ENCODE measurements at places on chromosomes 5 and 9.

DNA sequence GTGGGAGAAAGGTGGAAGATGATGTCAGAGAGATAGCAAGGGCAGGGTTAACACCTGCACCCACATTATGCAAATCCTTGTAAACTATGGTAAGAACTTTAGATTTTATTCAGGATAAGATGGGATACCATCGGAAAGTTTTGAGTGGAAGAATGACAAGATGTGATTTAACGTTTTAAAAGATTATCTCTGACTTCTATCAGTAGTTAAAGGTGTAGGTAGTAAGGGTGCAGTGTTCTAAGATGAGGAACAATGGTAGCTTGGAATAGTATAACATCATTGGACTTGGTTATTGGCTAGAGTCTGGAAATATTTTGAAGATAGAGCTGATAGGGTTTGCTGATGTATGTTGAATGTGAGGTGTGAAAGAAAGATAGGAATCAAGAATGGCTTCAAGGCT is 211.3 kb downstream of the CCDC171 start:
- DNase-seq = no peak

DNA sequence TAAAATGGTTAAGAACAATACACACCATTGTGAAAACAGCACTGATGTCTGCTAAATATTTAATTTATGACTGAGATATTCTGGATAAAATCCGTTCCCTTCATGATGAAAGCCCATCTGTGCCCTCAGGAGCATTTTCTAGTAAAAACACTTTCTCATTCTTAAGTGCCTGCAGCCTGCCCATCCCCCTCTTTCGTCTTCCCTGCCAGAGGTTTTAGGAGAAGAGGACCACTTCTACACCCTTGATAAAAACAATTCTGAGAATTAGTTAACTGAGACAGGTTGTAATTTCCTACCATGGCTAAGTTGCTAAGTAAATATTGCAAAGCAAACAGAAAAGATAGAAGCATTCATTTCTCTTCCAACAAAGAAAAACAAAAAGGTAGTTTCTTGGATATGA is 272.6 kb downstream of the ATPSCKMT start:
- DNase-seq = no peak

- DNase-seq = no peak
Measured at GRCh38 chr5:14155739-14156138, 12.6 kb downstream of the TRIO start.

GRCh38 chr5:32443145-32443540 is 1.4 kb downstream of the ZFR start:
- DNase-seq = peak; percentile 21

DNA sequence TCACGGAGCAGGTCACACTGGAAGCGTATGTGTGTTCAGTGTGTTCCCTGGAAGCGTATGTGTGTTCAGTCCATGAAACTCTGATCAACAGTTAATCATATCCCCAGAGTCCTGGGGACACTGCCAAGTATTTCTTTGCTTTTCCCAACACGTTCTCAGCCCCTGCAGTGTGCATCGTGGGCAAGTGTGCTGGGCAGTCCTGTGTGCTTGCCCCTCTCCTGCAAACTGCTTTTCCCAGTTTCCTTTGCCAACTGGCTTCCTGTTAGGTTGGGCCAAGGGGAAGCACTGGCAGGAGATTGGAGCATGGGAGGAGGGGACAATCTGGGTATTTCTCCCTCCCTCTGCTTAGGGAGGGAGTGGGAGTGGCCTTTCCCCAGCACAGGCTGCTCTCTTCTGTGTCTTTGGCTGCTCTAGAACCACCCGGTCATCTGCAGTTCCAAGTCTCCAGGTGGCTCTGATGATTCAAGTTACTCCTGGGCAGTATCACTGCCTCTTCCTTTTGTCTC is 36.8 kb upstream of the NEK6 start:
- DNase-seq = peak; percentile 35

DNA sequence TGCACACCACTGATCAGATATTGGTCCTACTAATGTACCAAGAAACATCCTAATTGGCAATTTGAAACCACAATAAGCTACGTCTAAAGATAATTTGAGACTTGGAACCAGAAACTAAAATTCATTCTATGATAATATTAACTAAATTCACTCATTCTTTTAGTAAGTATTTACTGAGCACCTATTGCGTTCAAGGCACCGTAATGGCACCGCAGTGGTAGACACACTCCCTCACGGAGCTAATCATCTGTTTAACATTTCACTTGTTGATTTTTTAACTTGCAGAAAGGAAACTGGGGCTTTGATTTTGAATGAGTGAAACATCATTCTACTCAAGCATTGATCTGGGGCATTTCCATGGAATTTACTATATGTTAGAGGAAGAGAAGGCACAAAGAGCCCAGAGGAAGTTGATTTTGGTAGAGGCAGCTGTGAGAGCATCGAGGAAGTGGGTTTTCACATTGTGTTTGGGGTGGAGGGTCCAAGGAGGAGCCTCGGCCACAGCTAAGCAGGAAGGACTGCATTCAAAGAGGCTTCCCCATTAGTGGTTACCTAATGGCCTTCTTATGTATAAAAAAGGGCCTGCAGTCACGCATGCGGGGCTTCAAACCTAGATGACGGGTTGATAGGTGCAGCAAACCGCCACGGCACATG is 7.1 kb downstream of the RAPGEF1 start:
- no peak for DNase-seq

DNA sequence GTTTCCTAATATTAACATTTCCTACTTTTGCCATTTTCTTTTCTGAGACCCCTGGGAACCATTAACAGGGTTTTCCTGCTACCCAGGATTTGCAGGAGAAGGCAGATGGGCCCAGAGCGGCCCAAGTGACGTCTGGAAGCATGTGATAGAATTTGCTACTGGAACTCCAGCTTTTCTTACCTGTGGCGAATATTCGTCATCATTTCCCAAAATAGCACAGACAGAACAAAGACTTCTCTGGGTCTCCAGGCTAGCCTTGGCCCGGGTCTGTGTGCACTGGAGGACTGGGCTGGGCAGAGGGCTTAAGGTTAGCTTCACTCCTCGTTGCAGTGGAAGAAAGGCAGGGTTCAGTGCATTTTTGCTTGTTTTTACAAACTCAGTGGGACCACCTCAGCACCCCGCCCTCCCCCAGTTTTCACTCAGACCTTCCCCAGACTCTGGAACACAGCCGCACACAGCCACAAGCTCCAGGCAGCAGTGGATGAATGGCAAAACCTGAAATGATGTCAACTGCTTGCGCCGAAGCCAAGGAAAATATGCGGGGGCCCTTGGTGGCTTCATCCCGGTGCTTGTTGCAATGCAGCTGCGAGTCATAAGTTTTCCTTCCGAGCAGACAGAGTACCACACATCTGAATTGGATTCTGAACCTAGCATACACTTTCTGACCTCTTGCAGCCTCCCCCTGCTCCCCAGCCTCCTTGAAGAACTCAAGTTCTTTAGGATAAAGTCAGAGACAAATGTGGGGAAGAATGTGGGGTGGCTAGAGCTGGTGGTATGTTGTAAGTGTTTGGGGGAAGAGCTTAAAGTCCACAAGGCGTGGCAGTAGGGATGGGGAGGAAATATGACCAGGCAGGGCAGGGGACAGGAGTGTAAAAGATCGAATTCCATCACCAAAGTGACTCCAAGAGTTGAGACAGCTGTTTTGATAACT is 586.0 kb downstream of the CCDC171 start:
- no peak for DNase-seq

DNA sequence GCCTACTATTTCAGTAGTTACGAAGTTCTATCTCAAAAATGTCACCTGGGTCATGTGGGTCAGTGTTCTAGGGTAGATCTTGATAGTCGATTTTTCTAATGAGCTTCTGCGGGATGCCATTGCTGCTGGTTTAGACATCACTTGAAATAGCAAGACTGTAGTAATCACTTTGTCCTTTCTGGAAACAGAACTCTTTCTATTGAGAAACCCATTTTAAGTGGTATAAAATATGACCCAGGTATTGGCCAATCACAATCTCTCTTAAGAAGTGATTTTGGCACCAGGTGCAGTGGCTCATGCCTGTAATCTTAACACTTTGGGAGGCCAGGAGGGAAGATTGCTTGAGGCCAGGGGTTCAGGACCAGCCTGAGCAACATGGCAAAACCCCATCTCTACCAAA is 17.6 kb downstream of the ARRDC3 start:
- no peak for DNase-seq

DNA sequence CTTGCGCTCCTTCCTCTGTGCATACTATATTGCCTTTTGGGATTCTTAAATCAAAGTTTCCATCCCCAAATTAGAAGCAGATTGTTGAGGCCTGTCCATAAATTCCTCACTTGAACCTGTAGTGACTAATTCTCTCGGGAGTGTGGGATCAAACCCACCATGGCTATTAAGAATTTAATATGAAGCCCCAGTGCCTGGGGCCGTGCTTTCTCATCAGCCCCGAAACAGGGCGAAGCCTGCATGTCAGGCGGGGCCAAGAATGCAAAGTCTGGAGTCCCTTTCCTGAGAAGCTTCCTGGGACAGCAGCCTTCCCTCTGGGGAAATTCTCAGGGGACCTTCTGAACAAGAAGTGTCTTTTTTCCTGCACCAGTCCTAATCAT is 29.3 kb upstream of the FAT2 start:
- DNase-seq = no peak

- no peak for DNase-seq
Measured at GRCh38 chr5:131747180-131748105, 49.4 kb downstream of the FNIP1 start.

- DNase-seq = no peak
Measured at GRCh38 chr5:173234129-173234790, 746 bp downstream of the NKX2-5 start.

Measured in putamen (tissue), 1 donor.